ENCODE measurements at places on chromosomes 2 and 18.

- DNase-seq = no peak
These were observed 28.4 kb upstream of the CCDC102B start for GRCh38 chr18:68769461-68769860.

- no peak for DNase-seq
These were observed 94.2 kb downstream of the TMEM18 start for GRCh38 chr2:582792-583528.

DNA sequence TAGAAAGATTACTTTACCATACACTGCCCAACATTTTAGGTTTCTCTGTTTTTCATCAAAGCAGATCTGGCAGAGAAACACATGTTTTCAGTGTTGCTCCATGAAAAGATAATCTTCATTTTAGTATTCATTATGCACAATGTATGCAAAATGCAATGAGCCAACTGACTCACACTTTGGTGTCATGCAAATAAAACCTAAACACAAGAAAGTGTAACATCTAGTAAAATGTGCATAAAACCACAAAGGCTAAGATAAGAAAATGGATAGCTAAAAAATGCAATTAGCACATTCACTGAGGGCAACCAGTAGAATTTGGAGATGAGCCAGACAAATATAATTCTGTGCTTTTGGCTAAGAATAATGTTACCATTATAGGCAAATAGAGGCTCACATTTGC is 203.5 kb upstream of the UBE2E3 start:
- DNase-seq = no peak

- DNase-seq = no peak
These were observed 204.9 kb downstream of the FAM210A start for GRCh38 chr18:13521418-13521817.

Measured in activated CD4-positive, alpha-beta T cell treated with anti-CD3 and anti-CD28 coated beads, Interleukin-10, Interleukin-2, amounts not matched to agents 100 ng/mL and 50 ng/mL, durations not matched to agents 16 hours and 8 hours (primary cell).